Esophagus squamous epithelium (tissue), 5 donors: ENCODE measurements at places on chromosomes 13 and 19.

- no peak for DNase-seq
These were observed 4.5 kb upstream of the IL12RB1 start for GRCh38 chr19:18091217-18091608.

DNA sequence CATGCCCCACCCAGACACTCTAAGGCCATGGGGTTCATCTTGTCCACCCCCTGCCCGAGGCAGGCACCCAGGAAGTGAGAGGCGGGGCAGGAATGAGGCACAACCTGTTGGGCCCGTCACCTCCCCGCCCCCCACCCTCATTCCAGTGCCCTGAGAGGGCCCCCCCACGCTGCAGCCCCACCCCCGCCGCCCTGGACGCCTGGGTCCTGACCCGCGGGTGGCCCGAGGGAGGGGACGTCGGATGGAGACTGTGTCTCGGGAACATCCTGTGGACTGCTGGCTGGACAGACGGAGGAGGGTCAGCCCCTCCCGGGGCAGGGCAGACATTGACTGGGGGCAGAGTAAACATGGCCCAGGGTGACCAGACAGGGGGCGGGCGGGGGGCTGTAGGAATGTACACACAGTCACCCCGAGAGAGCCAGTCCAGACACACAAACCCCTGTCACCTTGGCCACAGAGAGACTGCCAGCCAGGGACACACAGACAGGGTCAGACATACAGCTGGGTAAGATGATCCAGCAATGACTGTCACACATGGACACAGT lies 7.4 kb upstream of the JUNB start:
- no peak for DNase-seq

GRCh38 chr19:806815-807421 lies 9.7 kb downstream of the PTBP1 start:
- no peak for DNase-seq

- no peak for DNase-seq
These were observed 104.4 kb downstream of the KDM4B start for GRCh38 chr19:5073153-5073844.

DNA sequence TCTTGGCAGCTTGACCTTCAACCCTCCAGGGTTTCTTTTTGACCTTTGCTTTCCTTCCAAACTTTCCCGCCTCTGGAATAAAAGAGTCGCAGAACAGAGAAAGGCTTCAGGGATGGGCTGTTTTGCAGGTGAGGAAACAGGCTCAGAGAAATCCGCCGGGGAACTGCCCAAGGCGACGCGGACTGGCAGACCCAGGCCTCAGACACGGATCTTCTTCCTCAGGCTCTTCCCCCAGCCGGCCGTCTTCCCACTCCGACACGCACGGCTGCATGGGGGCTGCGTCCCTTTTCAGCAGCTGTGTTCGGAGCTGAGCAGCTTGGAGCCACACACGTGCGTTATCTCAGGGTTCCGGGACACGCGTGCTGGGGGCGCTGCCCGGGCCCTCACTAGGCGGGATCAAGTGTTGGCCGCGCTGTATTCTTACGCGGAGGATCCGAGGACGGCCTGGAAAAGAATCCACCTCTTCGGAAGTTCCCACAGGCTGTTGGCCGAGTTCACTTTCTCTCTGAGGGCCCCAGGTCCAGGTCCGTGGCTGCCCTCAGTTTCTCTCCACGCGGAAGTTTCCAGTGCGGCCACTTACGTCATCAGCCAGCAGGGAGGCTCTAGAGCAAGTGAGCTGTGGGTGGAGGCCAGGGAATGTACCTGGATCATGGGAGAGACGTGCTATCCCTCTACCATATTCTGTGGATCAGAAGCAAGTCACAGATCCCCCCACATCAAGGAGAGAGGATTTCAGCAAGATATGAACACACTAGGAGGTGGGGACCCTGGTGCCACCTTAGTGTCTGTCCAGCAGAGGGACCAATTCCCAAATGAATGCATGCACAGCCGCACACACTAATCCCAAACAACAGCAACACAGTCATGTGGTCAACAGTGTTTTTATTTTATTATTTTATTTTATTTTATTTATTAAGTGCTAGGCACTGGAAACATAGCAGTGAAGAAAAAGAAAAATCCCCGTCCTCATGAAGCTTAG lies 100.4 kb downstream of the ING1 start:
- DNase-seq: no peak

GRCh38 chr13:20190076-20190475 lies 2.7 kb downstream of the GJB2 start:
- no peak for DNase-seq

GRCh38 chr13:63206461-63206860 lies 1790.8 kb upstream of the PCDH20 start:
- no peak for DNase-seq

GRCh38 chr13:109776575-109776974 lies 9.8 kb downstream of the IRS2 start:
- no peak for DNase-seq

GRCh38 chr13:42525035-42525504 lies 48.9 kb upstream of the TNFSF11 start:
- no peak for DNase-seq

DNA sequence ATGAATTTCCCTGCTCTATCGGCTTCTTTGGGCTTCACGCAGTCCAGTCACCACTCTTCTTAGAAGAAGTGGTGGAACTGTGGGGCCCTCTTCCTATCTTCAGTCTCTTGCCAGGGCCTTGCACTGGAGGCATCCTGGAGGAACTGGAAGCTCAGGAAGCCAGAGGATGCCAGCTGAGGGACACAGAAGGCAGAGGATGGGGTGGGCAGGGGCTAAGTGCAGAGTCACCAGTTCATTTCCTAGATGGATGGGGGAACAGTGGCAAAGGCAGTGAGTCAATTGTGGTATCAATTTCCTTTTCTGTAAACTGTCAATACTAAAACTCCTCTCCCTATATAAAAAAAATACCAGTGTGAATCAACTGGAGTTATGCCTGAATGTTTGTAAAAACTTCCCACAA lies 419.7 kb downstream of the KLF12 start:
- no peak for DNase-seq

GRCh38 chr19:55161571-55162322 lies 4.2 kb upstream of the TNNI3 start:
- no peak for DNase-seq

GRCh38 chr19:10517760-10518443 lies 655 bp upstream of the S1PR5 start:
- DNase-seq: no peak

DNA sequence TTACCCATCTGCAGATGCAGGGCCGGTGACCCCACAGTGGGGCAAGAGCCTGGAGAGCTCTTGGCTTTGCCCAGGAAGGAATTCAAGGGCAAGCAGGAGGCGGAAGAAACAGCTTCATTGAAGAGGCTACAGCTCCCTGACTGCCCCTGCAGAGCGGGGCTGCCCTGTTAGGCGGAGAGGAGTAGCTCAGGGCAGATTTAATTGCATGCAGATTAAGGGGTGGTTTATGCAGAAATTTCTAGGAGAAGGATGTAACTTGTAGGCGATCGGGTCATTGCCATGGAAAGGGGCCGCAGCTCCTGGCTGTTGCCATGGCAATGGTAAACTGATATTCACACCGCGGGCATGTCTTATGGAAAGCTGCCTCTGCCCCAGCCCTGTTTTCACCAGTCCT lies 94.1 kb downstream of the ATP11A start:
- DNase-seq: no peak

GRCh38 chr13:30052120-30052519 lies 201.7 kb upstream of the UBL3 start:
- no peak for DNase-seq

DNA sequence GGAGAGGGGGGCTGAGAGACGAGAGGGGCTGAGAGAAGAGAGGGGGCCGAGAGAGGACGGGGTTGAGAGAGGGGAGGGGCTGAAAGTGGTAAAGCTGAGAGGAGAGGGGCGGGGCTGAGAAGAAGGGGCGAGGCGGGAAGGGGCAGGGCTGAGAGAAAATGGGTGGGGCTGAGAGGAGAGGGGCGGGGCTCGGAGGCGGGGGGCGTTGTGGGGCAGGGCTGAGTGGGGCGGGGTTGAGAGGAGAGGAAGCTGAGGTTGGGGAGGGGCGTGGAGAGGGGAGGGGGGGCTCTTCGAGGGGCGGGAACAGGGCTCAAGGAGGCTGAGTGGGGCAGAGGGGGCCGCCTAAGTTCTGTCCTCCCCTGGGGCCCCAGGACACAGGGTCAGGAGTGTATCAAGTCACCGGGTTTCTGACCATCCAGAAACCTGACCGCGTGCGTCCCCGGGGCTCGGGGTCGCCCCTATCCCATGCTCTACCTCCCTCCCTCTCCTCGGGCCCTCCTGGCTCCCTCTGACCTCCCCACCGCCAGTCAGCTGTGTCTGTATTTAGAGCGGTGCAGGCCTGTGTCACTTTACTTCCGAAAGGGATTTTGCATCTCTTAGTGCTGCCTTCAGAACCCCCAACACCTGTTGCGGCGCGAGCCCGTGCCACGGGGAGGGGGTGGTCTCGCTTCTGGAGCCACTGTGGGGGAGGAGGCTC lies 38.6 kb upstream of the SEMA6B start:
- DNase-seq: no peak

DNA sequence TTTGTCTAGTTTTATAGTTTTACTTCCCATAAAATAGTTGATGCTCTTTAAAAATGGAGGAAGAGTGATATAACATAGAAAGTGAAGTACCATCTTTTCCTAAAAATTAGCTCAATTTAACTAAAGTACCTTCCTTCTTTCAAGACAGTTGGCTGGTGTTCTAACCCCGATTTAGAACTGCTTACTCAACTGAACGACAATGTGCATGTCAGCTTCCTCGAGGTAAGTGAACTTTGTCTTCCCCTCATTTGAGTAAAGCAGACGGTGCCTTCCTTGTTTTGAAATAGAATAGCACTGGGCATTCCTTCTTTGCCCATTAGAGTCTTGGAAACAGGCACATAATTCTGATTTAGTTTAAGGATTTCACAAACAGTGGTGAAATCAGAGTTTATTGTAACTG lies 1519.2 kb downstream of the EFNB2 start:
- no peak for DNase-seq

DNA sequence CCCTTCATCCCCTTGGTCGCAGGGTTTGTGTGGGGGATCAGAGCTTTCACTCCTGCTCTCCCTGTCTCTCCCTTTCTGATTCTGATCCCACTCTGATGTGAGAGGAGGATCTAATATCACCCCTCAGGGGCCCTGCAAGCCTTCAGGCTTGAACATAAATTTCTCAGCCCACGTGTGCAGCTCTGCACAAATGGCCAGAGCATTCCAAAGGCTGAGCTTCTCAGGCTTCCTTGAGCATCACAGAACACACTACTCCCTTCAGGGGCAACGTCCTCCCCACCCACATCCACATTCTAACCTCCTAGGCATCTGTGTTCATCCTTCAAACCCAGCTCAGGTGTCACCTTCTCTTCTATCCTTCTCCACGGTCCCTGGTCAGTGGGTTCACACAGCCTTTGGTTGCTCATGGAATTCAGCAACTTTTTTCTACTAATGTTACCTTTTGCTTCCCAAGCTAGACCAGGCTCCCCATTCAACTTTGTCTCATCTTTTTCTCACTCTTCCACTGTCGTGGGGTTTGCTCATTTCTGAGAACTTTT lies 24.4 kb upstream of the DOCK9 start:
- no peak for DNase-seq

- no peak for DNase-seq
These were observed 27.3 kb downstream of the ZNF430 start for GRCh38 chr19:21047716-21048115.

GRCh38 chr13:110126391-110126961 lies 180.5 kb downstream of the COL4A1 start:
- no peak for DNase-seq

- no peak for DNase-seq
These were observed 28.0 kb upstream of the RB1 start for GRCh38 chr13:48275507-48275906.

- no peak for DNase-seq
These were observed 99.8 kb downstream of the WDFY2 start for GRCh38 chr13:51684076-51684475.

DNA sequence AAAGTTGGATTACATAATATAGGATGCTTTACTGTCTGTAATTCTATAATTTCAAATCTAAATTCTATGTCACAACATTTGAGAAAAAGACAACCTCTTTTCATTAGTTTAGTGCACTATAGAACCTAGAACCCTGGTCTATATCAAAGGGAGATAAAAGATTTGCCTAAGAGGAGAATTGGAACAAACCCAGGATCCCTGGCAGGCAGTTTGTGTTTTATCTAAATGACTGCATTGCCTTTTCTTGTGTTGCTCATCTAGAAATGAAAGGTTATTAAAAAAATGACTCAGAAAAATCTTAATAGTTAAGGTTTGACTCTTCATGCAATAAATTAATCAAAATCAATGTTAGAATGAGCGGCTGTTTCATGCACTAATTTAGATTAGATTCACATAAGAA lies 96.7 kb downstream of the PCDH9 start:
- no peak for DNase-seq

GRCh38 chr13:47672245-47673008 lies 328.6 kb downstream of the SUCLA2 start:
- DNase-seq: no peak

- DNase-seq: no peak
These were observed 84.5 kb downstream of the EFNB2 start for GRCh38 chr13:106450991-106451390.

DNA sequence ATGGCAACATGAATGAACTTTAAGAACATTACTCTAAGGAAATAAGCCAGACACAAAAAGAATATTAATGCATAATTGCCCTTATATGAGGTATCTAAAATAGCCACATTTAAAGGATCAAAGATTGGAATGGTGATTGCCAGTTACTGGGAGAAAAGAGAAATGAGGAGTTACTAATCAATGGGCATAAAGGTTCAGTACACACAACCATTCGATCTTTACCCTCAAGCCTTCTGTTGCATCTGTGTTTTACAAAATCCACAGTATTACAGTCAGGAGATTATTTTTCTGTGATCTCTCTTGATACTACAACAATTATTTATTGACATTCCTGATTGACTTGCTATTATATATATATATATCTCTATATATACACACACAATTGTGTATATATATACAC lies 310.0 kb upstream of the SLITRK5 start:
- no peak for DNase-seq

- DNase-seq: no peak
These were observed 218.1 kb downstream of the TBC1D4 start for GRCh38 chr13:75263741-75264407.

- DNase-seq: no peak
These were observed 5.5 kb upstream of the WTIP start for GRCh38 chr19:34475975-34476594.

- no peak for DNase-seq
These were observed 146.2 kb downstream of the ABCC4 start for GRCh38 chr13:95155093-95155492.

DNA sequence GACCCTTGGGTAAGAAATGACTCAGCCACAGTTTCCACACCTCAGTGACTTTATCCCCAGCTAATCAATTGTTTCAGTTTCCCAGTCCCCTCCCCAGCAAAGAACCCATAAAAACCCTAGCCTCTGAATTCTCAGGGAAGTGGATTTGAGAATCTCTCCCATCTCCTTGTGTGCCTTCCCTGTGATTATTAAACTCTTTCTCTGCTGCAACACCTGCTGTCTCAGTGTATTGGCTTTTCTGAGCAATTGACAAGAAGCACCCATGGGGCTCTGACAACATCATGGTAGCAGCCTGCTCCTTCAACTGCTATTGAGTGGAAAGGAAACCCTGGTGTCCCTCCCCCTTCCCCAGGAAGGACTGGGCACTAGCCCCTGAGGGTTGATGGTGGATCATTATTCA lies 73.7 kb downstream of the UQCRFS1 start:
- DNase-seq: no peak
